ENCODE measurements at places on chromosomes 2 and 18.
A peak's percentile ranks its signal among the peaks of the same experiment; 100 is the strongest.

- no peak for DNase-seq
Measured at GRCh38 chr2:82913566-82913965, 1545.5 kb downstream of the SUCLG1 start.

DNA sequence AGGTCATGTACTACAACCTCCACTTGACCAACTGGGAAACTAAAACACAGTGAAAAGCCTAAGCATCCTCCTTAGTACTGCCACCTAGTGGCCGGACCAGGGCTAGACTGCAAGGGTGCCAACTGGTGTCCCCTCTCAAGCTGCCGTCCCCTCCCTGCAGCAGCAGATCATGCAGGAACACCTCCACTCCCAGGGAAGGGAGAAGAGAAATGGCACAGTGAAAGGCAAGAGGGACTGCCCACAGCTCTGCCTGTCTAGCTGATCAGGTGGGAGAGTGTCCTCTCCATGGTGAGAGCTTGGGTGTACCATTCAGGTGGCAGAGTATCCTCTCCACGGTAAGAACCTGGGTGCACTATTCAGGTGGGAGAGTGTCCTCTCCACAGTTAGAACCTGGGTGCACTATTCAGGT is 78.1 kb downstream of the AAK1 start:
- DNase-seq = peak; percentile 47

DNA sequence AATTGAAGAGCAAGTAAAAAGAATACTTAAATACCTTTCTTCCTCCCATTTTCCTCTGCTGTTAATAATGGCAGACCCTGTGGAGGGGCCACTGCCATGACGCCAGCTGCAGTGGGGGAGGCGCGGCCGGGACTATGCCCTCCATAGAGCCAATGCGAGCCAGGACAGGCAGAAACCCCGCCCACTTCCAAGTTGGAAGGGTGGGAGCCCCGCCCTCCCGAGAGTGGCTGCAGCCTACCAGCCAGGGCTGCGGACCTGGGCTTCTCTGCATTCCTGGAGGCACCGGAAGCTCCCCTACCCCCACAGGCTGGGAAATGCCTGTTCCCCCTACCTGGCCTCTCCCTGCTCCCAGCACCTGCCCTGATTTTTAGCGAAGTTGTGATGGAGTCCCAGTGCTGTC is 439.4 kb upstream of the CDH19 start:
- no peak for DNase-seq

GRCh38 chr2:58434692-58435091 is 193.6 kb upstream of the FANCL start:
- no peak for DNase-seq

DNA sequence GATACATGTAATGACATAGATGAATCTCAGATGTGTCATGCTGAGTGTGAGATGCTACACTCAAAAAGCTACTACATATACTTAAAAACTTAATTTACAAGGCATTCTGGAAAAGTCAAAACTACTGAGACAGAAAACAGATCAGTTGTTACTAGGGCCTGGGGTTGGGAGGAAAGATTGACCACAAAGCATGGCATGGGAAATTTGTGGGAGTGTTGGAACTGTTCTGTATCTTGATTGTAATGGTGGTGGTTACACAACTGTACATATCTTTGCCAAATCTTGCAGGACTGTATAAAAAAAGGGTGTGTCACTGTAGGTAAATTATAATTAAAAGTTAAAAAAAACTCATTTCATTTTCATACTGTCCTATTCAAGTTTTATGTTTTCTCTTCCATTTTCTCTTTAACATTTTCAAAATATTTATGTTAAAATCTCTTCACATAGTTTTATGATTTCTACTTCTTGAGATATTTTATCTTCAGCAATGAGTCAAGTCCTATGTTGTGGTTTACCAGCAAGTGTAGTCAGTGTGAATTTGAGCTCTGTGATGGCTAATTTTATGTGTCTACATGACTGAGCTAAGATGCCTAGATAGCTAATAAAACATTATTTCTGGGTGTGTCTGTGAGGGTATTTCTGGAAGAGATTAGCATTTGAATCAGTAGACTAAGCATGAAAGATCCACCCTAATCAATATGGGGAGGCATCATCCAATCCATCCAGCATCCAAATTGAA is 58.6 kb upstream of the VRK2 start:
- no peak for DNase-seq

- no peak for DNase-seq
Measured at GRCh38 chr18:74577019-74577418, 20.7 kb upstream of the ZNF407 start.

- no peak for DNase-seq
Measured at GRCh38 chr2:98408155-98408554, 36.5 kb upstream of the INPP4A start.

GRCh38 chr2:1883476-1883875 is 139.2 kb upstream of the PXDN start:
- DNase-seq = no peak

- DNase-seq = no peak
Measured at GRCh38 chr2:85584354-85584856, at the start of gene VAMP5. TSS of gene VAMP5 (plus strand) at chr2:85584431. CDS start at chr2:85584491, 60 bp downstream.

- no peak for DNase-seq
Measured at GRCh38 chr2:128746356-128746755, 427.7 kb upstream of the HS6ST1 start.

DNA sequence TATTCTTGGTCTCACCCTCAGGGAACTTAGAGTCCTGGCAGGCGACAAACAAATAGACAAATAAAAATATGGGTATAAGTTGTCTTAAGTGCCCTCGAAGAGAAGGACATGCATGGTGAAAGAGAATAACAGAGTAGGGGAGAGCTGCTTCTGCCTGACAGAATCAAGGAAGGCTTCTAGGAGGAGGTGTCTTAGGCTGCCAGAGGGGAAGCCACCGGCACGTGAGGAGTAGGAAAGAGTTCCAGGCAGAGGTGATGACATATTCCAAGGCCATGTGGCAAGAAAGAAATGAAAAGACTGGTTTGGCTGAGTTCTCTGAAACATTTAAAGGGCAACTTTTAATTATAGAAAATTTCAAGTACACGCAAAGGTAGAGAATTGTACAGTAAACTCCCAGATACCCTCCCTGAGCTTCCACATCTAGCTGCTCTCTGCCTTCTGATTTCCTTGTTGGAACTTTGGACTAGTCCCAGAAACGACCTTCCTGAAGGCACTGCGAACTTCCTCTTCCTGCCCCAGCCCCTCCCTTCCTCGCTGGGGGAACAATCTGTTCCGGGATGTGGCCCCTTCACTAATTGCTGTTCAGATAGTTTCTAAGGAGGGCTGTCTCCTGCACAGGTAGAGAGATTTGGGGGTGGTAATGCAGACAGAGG is 91.7 kb downstream of the DYSF start:
- no peak for DNase-seq

Measured in stimulated activated CD8-positive, alpha-beta memory T cell treated with anti-CD3 and anti-CD28 coated beads, Interleukin-7, amount 100 ng/mL, for 1 hour (primary cell).